MG63 (cell line): ENCODE measurements at places on chromosomes 7 and 10.

DNA sequence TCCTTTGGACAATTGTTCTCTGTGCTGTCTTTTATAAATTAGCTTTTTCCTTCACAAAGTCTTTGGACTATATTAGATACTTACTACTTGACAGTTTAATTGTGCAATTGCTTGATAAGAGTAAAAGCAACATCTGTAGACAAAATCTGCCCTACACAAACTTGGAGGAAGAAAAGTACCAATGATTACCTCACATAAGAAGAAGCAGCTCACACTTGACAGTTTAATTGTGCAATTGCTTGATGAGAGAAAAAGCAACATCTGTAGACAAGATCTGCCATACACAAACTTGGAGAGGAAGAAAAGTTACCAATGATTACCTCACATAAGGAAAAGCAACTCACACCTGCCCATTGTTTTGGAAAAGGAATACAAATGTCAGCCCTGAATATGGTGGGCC lies 17.1 kb upstream of the SCIN start:
- DNase-seq = no peak

DNA sequence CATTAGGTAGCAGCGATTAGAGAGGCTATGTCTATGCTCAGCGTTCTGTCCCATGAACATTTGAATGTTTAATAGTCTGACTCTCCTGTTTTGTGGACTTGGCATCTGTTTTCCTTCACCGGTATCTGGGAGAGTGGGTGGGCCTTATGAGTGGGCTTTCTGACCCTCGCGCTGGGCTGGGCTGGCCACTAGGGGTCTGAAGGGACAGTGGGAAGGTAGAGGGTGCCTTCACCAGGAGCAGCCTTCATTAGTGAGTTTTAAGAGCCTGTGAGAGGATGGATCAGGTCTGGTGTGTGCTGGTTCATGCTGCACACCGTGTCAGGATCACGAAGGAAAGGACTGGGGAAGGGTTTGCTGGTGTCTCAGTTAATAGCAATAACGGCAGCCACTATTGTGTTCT lies 33.4 kb downstream of the DCLRE1A start:
- DNase-seq = no peak

DNA sequence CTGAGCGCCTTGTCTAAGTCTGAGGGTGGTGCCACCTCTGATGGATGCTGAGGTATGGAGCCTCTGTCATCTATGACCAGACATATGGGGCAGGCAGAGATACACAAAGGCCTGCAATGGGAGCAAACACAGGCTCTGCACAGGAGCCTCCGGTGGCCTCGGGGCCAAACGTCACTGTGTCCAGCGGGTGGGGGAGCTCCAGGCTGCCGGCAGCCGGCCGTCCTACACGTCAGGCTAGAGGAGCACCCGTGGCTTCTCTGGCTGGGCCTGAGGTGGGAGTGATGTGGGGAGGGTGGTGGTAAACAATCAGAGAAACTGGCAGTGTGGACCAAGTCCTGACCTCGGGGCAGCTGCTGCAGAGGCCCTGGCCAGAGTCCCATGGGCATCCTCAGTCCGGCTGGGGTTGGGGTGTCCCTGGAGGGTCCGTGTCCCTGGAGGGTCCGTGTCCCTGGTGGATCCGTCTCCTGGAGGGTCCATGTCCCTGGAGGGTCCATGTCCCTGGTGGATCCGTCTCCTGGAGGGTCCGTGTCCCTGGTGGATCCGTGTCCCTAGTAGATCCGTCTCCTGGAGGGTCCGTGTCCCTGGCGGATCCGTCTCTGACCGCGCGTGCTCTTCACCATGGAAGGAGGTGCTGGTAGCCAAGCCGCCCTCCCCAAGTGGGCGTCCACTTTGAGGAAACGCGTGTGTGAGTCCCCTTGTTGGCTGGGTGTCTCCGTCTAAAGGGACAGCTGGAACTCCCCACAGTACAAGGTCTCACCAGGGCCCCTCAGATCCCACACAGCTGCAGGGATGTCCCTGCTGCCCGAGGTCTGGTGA lies 24.2 kb upstream of the FAM20C start:
- no peak for DNase-seq

- DNase-seq = no peak
These were observed 34.9 kb upstream of the KIAA1217 start for GRCh38 chr10:24174014-24174413.

GRCh38 chr7:156360835-156361234 lies 279.7 kb upstream of the RNF32 start:
- DNase-seq = no peak
